ENCODE measurements at places on chromosomes 13 and 19. TPM values are rescaled to one million over a fixed set of nuclear protein-coding genes. Genes with fewer than 3 reads are reported as not detected.

Gene LGALS14
- polyA plus RNA-seq: not detected

Gene IRGC
- not detected for polyA plus RNA-seq

Gene CD209
- not detected for polyA plus RNA-seq

Gene ZNF534
- polyA plus RNA-seq: not detected

Gene TICAM1
- polyA plus RNA-seq: 1.8 TPM

Gene ZNF69
- 0.58 TPM for polyA plus RNA-seq

Gene SCGB2B2
- polyA plus RNA-seq: 0.03 TPM

Gene FAM187B
- not detected for polyA plus RNA-seq

Gene LILRA2
- polyA plus RNA-seq: not detected

DNA sequence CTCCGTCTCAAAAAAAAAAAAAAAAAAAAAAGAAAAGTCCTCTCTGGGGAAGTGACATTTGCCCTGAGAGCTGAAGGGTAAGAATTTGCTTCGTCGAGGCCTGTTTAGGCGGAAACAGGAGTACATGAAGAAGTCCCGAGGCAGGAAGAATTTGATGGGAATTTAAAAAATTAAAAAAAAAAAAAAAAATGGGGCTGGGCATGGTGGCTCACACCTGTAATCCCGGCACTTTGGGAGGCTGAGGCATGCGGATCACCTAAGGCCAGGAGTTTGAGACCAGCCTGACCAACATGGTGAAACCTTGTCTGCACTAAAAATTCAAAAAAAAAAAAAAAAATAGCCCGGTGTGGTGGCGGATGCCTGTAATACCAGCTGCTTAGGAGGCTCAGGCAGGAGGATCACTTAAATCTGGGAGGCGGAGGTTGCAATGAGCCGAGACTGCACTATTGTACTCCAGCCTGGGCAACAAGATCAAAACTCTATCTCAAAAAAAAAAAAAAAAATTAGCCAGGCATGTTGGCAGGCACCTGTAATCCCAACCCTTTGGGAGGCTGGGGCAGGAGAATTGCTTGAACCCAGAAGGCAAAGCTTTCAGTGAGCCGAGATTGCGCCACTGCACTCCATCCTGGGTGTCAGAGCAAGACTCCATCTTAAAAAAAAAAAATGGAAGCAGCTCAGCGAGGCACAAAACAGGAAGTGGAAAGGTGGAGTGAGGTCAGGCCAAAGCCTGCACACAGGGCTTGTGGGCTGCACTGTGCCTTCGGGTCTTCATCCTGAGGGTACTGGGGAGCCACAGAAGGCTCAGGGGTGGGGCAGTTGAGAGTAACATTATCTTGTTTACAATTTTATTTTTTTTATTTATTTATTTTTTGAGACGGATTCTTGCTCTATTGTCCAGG, 4.9 kb downstream of the BAX start:
- H3K27me3 ChIP-seq: no peaks in the 10 kb centered on the region
- peaks cover 33% of the 10 kb centered on the region for H3K36me3 ChIP-seq
- H3K4me3 ChIP-seq: no peak overlapping the region
- DNase-seq: no peak
- H3K27ac ChIP-seq: no peak overlapping the region

GRCh38 chr19:54556194-54556593, 17.4 kb upstream of the LILRA2 start:
- H3K27ac ChIP-seq: no peak overlapping the region
- H3K27me3 ChIP-seq: peaks cover 28% of the 10 kb centered on the region
- no peak overlapping the region for H3K4me3 ChIP-seq
- no peaks in the 10 kb centered on the region for H3K36me3 ChIP-seq

DNA sequence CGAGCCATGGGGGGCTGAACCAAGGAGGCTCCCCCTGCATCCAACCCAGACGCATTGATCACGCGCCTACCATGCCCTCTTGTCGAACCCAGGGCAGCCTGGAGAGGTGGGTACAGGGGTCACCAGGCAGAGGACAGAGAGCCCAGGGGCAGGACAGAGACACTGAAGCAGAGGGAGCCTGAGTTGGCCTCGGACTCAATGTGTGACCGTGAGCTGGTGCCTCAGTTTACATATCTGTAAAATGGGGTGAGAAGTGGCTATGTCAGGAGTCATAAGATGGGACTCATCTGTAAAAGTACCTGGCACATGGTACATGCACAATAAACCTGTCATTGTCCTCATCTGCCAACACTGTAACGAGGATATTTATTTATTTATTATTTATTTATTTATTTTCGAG, 24.1 kb upstream of the NFIC start:
- H3K4me3 ChIP-seq: no peak overlapping the region
- no peak overlapping the region for H3K27ac ChIP-seq
- H3K36me3 ChIP-seq: no peaks in the 10 kb centered on the region
- no peaks in the 10 kb centered on the region for H3K27me3 ChIP-seq
- DNase-seq: no peak

DNA sequence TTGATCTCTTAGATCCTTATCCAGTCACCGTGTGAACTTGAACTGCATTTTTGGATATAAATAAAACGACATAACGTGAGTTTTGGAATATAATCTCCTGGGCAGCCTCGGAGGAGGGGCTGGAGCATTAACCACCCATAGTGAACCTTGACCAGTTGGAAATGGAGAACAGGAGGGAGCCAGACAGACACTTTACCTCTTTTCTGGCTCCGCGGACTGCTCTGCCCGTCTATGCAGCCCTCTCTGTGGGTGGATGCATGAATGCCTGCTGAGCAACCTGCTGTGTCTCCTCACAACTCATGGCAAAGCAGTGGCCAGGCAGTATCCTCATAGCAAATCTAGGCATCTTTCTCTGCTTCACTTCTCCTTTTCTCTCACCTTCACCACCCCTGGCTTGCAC, 10.5 kb upstream of the COG3 start:
- no peaks in the 10 kb centered on the region for H3K27me3 ChIP-seq
- H3K4me3 ChIP-seq: no peak overlapping the region
- H3K27ac ChIP-seq: no peak overlapping the region
- H3K36me3 ChIP-seq: no peaks in the 10 kb centered on the region
- no peak for DNase-seq

- DNase-seq: no peak
- H3K36me3 ChIP-seq: no peaks in the 10 kb centered on the region
- no peak overlapping the region for H3K27ac ChIP-seq
- no peak overlapping the region for H3K4me3 ChIP-seq
- no peaks in the 10 kb centered on the region for H3K27me3 ChIP-seq
Observed at GRCh38 chr13:76813891-76814290, 72.3 kb downstream of the KCTD12 start.

GRCh38 chr19:39676004-39676403, 20.3 kb downstream of the LGALS16 start:
- H3K36me3 ChIP-seq: no peaks in the 10 kb centered on the region
- H3K4me1 ChIP-seq: no peaks in the 10 kb centered on the region
- no peak overlapping the region for H3K4me3 ChIP-seq
- no peak for DNase-seq
- peaks cover 7% of the 10 kb centered on the region for H3K27me3 ChIP-seq
- no peak overlapping the region for H3K27ac ChIP-seq

DNA sequence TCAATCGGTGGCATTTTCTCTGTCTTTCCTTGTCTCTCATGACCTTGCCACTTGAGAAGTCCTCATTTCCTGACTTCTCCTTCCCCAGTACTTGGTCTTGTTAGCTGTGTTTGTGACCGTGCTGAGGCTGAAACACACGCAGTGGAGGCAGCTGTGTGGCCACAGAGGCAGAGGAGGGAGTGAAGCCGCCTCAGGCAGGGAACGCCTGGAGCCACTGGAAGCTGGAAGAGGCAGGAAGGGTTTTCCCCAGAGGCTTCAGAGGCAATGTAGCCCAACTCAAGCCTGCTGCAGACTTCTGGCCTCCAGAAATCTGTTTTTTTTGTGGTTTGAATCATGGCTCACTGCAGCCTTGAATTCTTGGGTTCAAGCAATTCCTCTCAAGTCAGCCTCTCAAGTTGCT, 29.2 kb upstream of the ARGLU1 start:
- H3K4me3 ChIP-seq: no peak overlapping the region
- H3K4me1 ChIP-seq: no peaks in the 10 kb centered on the region
- H3K27ac ChIP-seq: no peak overlapping the region
- no peaks in the 10 kb centered on the region for H3K27me3 ChIP-seq
- no peak for DNase-seq
- no peaks in the 10 kb centered on the region for H3K36me3 ChIP-seq

- no peaks in the 10 kb centered on the region for H3K4me1 ChIP-seq
- H3K4me3 ChIP-seq: no peak overlapping the region
- DNase-seq: peak; percentile 34
- H3K27me3 ChIP-seq: no peaks in the 10 kb centered on the region
- H3K36me3 ChIP-seq: no peaks in the 10 kb centered on the region
Observed at GRCh38 chr13:84917252-84917878, 881.9 kb downstream of the SLITRK6 start.

DNA sequence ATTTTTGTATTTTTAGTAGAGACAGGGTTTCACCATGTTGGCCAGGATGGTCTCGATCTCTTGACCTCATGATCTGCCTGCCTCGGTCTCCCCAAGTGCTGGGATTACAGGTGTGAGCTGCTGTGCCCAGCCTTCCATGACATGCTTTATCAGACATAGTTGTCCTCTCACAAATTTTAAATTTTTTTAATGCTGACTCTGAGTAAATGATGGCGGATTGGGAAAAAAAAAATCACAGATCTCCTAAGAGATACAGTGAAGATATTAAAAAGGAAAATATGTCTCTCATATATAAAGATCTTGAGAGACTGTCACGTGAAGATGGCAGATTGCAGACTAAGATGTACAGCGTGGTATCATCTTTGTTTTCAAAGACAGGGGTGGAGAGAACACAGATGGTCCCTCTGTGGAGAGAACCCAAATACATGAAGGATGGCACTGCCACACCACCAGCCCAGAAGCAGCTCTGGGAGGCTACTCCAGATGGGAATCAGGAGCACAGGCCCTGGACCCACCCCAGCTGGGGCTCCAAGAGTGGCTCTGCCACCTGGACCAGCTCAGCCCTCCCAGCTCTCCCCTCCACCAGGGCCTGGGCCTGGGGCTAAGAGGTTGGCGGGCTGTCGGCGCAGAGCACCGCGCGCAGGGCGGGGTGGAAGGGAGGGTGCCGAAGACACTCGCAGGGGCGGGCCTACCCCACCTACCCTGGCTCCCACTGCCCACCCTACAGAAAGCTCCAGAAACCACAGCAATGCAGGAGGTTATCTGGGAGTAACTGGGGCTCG, 20.0 kb upstream of the CCNP start:
- no peak overlapping the region for H3K4me3 ChIP-seq
- no peak overlapping the region for H3K27ac ChIP-seq
- DNase-seq: peak; percentile 54
- H3K36me3 ChIP-seq: peaks cover 19% of the 10 kb centered on the region

DNA sequence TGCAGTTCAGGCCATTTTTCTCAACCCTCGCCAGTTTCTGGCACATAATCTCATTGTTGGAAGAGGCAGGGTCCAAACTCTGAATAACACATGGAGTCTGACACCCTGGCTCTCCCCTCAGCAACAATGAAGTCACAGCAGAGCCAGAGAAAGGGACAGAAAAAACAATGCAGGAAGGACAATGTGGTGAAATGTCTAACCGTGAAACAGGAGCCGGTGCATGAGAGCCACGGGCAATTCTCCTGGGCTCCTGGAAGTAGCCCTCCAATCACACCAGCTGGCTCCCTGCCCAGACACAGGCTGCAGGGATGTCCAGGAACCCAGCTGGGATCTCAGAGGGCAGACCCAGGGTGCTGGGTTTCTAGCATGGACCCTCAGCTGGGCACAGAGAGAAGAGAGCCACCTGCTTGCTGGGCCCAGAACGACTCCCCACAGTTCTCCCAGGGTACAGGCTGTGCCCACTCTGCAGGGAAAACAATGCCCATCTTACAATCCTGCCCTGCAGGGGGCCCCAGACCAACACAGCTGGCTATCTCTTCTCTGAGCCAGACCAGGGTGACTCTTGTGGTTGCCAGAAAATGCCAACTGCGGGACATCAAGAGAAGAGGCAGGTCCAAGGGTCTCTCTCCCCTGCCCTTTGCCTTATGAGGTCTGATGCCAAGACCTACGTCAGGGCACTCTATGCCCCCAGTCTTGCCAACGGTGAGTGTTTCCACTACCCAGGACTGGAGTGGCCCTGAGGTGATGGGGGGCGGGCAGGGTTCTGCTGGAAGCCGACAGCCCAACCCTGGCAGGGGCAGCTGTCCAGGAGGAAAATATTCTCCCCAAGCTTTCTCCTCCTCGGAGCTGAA, 64.5 kb downstream of the CEBPG start:
- H3K36me3 ChIP-seq: no peaks in the 10 kb centered on the region
- H3K4me1 ChIP-seq: peaks cover 61% of the 10 kb centered on the region

DNA sequence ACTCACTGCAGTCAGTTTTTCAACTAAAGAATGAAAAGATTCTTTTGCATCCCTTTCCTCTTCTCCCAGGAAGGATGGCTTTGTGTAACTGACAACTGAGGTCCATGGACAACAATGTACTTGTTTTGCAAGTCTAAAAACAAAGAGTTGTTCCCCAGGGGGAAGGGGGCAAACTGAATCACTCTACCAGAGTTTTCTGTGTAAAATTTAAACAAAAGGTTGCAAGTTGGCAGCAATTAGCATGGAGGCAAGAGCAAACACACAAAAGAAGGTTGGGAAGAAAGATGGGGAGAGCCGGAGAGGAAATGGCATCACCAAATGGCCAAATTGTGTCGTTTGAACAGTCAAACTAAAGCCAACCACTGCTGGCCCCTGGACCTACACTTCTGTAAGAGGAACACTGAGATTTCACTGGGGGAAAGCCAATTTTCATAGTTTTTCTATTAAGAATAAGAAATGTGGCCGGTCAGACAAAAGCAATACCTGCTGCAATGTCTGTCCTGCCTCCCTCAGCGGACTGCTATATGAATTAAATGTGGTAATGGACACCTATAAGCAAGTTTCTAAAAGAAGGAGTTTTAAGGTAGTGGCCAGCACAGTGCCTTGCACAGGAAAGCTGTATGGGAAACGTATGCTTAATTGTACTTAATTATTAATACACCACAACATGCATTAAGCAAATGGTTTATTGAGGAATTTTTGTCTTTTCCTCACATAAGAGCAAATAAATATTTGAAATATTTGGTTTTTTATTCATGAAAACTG, 16.1 kb upstream of the SACS start:
- no peaks in the 10 kb centered on the region for H3K36me3 ChIP-seq
- no peak overlapping the region for H3K4me3 ChIP-seq
- no peaks in the 10 kb centered on the region for H3K27me3 ChIP-seq
- H3K27ac ChIP-seq: no peak overlapping the region
- no peak for DNase-seq

DNA sequence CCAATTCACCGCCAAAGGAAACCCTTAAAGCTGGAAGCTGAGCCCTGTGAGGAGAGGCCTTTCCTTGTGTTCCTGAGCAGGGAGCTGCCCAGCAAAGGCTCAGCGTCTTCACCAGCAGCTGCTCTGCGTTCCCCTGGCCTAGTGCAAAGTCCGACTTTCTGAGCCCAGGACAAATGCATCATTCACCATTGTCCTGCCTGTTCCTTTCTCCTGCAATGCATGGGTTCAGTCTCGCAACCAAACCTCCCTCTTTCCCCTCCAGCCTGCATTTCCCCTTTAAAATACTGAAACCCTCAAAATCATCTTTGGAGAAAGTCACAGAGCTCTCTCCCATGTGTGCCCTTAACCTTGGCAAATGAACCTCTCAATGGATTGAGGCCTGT, 12.9 kb upstream of the TMEM255B start:
- no peaks in the 10 kb centered on the region for H3K4me1 ChIP-seq
- no peak for DNase-seq
- no peaks in the 10 kb centered on the region for H3K36me3 ChIP-seq
- H3K4me3 ChIP-seq: no peak overlapping the region
- H3K27me3 ChIP-seq: no peaks in the 10 kb centered on the region

- H3K4me3 ChIP-seq: no peak overlapping the region
- H3K27me3 ChIP-seq: no peaks in the 10 kb centered on the region
- no peak overlapping the region for H3K27ac ChIP-seq
- peak; percentile 22 for DNase-seq
- no peaks in the 10 kb centered on the region for H3K4me1 ChIP-seq
Observed at GRCh38 chr13:69565334-69565733, 542.3 kb upstream of the ATXN8OS start.
